ENCODE measurements at places on chromosomes 7 and 10. TPM values are rescaled to one million over a fixed set of nuclear protein-coding genes. Genes with fewer than 3 reads are reported as not detected.

Gene CPA2
- polyA plus RNA-seq = 0.21 TPM

Gene CREB5
- polyA plus RNA-seq = 11.0 TPM

Gene GPR158
- polyA plus RNA-seq = 0.52 TPM

Gene LIMK1
- 21.3 TPM for polyA plus RNA-seq

Gene MYH16
- 0.31 TPM for polyA plus RNA-seq

Gene GPNMB
- polyA plus RNA-seq = 11.1 TPM

Gene YKT6
- polyA plus RNA-seq = 77.7 TPM

Gene FBXL13
- polyA plus RNA-seq = 1.8 TPM

Gene ACHE
- polyA plus RNA-seq = 5.9 TPM

Gene GPR26
- polyA plus RNA-seq = not detected

Gene PHKG1
- polyA plus RNA-seq = 3.0 TPM

Gene RTKN2
- polyA plus RNA-seq = 10.1 TPM

Gene TAS2R5
- 10.0 TPM for polyA plus RNA-seq

Gene GRM3
- 0.16 TPM for polyA plus RNA-seq

Gene AUTS2
- 114 TPM for polyA plus RNA-seq

DNA sequence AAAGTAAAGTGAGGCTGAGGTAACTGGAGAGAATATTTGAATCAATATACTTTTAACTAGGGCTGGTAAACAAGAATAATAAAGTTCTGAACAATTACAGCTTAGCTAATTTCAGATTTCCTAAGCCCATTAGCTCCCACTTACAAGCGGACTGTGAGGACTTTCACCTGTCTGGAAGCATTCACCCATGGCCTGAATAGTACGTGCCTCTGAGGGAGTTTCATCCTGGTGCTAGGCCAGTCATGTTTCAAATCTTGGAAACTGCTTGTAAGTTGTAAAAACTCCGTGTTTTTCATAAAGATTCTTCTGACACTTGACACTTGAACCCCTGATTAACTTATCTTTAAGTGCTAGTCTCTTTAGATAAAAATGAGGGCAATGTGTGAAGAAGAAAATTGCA lies 975.2 kb upstream of the GHITM start:
- peak; percentile 11 for DNase-seq

DNA sequence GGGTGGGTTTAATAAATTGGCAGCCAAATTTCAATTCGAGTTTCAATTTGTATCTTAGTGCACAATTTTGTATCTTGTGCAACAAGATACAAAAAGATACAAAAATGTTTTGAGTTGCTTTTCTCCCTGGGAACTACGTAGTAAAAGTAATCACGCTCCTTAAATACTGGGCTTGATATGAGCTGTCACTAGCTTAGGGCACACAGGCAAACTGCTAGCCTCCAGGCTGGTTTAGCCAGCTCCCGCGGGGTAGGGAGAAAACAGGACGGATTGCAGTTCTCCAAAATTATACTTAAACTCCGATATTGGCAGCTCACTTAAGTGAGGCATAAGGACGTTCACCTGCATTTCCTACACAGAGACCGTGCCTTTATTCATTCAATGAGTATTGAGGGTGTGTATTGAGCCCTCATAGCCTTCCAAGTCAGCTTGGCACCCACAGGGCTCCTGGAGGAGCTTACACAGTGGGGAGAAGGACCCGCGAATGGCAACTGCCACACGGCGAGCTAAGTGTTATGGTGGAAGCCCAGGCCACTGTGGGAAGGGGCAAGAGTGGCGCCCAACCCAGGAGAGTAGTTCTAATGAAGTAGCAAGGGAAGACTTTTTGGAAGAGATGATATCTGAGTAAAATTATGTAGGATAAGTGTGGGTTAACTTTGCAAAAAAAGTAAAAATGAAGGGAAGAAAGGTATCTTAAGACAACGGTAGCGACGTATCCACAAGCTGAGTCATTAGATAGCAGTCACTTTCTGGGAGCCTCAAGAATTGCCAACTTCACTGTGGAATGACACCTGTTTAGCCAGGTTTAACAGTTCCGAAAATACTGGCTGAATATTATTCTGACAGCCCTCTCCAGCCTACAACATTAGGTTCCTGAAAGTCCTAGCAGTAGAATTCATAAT lies 1.6 kb upstream of the EPC1 start:
- no peak for DNase-seq

- peak; percentile 79 for DNase-seq
These were observed 30.5 kb downstream of the TACC2 start for GRCh38 chr10:122019414-122019975.

DNA sequence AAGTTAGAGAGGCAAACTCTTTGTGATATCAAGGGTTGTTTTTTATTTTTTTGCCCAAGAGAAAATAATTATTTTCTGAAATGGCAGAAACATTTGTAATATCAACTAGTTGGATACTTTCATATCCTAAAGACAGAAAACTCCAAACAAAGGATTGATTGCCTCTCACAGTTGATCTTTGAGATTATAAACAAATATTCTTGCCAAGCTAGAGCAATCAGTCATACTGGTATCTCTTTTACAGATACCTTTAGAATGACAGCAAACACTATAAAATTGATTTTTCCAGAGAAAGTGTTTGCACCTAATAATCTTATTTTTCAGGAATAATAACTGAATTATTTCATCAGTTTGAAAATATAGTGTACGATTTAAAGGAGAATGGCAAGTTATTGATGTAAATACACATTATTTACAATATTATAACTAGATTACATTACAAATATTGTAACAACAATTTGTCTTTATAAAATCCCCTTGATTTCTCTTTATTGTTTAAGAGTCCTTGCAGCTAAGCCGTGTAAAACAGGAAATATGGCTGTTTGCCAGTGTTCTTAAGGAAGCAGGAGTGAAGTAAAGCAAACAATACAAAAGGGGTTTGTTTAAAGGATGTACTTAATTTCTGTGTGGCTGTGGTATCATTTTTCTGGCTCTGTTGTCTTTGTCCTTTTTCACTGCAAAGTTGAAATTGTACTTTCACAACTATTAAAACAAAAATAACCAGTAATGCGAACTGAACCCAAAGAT lies 58.4 kb downstream of the MAPK8 start:
- DNase-seq = peak; percentile 23

DNA sequence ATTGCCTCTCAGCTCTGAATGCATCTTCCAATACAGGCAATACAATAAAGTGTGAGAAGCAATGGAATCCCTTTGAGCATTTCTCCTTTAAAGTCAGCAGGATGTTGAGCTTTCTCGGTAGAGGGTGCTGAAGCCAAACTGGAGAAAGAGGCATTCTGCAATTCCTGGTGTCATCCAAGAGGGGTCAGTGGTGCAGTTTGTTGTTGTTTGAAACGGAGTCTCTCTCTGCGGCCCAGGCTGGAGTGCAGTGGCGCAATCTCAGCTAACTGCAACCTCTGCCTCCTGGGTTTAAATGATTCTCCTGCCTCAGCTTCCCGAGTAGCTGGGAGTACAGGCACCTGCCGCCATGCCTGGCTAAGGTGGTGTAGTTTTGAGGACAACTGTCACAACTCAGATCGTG lies 486.5 kb downstream of the CALN1 start:
- DNase-seq = no peak

GRCh38 chr7:86130268-86130667 lies 513.4 kb upstream of the GRM3 start:
- no peak for DNase-seq

DNA sequence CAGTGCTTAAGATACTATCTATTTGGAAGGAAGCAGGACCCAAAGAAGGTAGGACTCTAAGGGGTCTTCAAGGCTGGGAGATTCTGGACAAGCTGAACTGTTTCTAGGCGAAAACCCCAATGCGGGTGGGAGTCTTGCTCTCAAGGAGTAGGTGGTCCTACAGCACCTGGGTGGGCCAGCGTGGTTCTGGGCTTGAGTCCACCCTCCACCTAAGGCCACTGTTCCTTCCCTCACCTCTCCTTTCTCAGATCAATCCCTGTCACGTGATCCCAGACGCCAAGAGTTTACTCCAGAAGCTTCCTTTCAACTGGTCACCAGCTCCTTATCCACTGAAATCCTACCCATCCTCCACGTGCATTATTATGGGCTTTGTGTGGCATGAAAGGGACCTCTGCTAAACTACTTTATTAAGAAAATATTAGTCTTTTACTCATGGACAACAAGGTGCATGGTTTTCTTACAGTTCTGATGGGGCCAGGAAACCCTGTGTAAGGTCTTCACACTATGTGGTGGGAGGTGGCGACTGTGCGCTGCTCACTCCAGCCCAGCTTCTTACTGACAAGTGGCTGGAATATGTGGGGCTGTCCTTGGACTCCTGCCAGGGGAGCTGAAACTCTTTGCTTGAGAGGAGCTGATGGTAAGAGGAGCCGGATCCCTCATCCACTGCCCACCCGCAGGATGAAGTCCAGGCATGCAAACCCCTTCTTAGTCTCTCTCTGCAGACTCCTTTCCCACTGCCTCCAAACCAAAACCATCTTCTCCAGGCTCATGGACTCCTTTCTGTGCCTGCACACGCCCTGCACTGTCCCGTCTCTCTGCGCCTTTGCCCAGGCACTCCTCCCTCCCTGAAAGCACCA lies 1.6 kb downstream of the ZNF746 start:
- DNase-seq = peak; percentile 83

DNA sequence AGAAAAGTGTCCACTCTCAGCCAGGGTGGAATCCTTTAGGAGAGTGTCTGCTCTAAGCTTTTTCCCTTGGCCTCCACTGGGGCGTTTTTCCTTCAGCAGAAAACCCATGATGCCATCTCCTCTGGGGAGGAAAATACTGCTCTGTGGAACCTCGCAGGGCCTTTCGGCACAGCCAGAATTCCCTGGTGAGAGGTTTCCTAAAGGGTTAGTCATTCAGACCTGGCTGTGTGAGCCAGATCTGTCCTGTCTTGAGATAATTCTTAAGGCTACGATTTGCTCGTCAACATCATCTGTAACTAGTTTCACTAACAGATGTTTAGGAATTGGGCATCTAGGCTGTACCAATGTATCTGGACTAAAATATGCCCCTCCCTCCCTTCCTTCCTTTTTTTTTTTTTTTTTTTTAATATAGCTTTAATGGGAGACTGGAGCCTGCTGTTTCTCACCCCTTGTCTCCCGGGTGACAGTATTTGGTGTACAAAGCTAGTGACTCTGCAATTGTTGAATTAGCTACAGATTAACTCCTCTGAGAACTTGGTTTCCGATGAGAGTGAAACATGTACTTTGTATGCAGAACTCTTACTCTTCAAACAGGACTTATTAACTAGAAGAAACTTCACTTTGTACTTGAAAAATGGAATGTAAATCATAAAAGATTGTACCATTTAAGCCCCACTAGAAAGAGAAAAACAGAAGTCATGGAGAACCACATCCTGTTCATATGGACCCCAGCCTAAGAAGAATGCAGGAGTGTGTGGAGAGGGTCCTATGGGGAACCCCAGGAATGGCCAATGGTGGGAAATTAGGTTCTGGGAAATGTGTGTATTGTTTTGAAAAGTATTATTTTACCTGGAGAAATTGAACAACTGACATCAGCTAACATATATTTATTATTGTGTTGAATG lies 230.9 kb downstream of the CAMK1D start:
- no peak for DNase-seq

DNA sequence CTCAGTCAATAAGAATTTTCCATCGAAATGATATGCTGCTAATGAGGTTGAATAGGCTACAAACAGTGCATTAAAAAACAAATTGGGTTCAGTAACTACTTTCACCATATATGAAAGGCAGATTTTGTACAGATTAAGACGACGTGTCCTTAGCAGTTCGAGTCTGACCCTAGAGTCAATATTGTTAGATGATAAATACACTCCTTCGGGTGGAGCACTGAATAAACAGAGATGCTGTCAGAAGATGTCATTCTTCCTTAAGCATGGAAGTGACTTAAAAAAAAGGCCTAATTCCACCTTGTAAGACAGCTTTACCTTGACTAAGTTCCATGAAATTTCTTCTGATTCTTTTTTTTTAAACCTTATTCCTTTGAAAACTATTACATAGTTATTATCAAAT lies 5.8 kb upstream of the AGR2 start:
- no peak for DNase-seq

DNA sequence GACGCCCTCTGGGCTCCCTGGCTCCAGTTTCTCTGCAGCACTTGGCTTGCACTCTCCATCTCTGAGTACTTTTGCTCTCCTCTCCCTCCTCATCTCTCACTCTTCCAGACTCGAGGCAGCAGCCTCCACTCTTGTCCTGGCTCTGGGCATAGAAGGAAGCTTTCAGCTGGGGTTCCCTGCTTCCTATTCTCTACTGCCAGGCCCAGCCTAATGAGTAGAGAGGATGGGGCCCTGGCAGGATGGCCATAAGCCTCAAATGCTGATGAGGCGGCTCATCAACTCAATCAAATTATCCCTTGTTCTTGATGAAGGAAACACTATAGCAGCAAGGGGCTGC lies 55.8 kb downstream of the NEURL1 start:
- DNase-seq = no peak

DNA sequence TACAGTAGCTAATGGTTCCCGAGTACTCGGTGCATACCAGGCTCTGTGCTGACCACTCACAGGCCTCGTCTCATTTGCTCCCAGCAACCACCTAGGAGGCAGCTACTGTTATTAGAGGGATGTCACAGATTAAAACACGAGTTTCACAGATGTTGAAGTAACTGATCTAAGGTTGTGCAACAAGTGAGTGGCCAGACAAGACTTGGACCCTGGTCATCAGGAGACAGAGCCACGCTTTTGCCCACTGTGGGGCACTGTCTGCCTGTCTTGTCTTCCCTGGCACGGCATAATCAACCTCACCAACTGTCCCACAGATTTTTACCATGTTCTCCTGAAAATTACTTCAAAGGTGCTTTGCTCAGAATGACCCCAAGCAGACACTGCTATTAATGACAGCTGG lies 111.6 kb upstream of the HABP2 start:
- no peak for DNase-seq

DNA sequence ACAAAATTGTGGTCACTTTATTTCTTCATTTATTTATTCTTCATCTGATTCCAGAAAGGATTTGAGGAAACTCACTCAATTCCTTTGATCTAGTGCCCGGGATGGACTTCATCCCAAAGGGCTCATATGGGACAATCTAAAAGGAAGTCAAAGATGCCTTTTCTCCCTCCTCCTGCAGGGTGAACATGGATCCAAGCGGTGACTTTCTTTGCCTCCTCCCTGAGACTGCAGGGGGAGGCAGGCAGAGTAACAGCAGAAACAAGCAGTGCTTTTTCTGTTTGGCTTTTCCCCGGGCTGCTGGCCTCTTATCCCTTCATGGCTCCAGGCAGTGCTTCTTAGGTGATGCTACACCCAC lies 10.0 kb upstream of the DNMBP start:
- no peak for DNase-seq

- DNase-seq = no peak
These were observed 25.2 kb downstream of the CTBP2 start for GRCh38 chr10:125134916-125135770.

- DNase-seq = no peak
These were observed 196.8 kb upstream of the PDE1C start for GRCh38 chr7:32266932-32267475.

Measured in renal pelvis (tissue), 12 donors.